Calu3 (cell line): ENCODE measurements at places on chromosomes 12 and 14. TPM values are rescaled to one million over a fixed set of nuclear protein-coding genes. Genes with fewer than 3 reads are reported as not detected.

DNA sequence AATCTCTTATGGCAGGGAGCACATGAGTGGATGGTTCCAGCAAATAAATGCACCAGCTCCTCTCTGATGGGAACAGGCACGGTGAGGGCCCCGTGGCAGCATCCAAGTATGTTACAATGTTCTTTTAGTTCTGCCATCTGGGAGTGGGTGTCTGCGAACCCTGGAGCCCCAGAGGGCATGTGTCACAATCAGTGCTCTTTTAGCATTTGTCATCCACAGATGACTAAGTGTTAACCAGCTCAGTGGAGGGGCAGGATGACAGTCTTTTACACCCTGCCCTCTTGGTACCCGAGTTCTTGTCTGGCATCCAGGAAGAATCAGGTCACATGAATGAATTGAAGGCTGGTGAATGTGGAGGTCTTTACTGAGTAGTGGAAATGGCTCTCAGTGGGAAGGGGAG, 560.4 kb upstream of the FLRT2 start:
- no peaks in the 10 kb centered on the region for H3K4me1 ChIP-seq
- DNase-seq: no peak
- no peaks in the 10 kb centered on the region for H3K36me3 ChIP-seq
- H3K27ac ChIP-seq: no peak overlapping the region
- H3K27me3 ChIP-seq: no peaks in the 10 kb centered on the region
- H3K4me3 ChIP-seq: no peak overlapping the region

DNA sequence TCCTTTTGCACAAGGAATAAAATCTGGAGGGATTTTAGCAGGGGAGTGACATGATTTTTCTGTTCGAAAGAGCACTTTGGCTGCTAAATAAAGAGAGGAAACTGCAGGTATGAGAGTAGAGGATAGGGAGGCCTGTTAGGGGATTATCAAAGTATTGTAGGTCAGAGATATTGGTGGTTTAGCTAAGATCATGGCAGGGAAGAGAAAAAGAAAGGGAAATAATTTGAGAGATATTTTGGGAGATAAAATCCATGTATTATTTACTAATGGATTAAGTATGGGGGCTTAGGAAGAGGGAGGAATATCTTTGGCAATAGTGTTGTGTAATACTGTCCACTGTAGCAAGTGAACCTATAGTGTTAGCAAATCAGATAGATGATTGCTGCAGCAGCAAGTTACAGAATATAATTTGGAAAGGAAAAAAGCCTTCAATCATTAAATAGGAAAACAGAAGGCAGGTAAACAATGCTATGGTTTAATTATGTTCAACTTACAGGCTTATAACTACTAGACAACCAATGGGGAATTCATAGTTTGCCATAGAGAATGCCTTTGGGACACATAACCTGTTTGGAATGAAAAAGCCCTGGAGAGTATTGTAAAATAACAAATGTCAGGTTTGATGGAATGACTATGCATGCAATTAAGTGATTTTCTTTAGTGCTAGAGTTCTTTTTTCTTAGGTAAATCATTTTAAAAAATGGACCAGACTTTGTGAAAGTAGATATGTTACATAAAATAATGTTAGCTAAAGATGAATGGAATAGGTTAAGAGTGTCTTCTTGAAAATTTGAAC, 50.5 kb downstream of the ADIPOR2 start:
- H3K27me3 ChIP-seq: no peaks in the 10 kb centered on the region
- no peak overlapping the region for H3K4me3 ChIP-seq
- peak overlapping the region; percentile 3 for H3K27ac ChIP-seq
- H3K36me3 ChIP-seq: peaks cover 14% of the 10 kb centered on the region
- DNase-seq: no peak

DNA sequence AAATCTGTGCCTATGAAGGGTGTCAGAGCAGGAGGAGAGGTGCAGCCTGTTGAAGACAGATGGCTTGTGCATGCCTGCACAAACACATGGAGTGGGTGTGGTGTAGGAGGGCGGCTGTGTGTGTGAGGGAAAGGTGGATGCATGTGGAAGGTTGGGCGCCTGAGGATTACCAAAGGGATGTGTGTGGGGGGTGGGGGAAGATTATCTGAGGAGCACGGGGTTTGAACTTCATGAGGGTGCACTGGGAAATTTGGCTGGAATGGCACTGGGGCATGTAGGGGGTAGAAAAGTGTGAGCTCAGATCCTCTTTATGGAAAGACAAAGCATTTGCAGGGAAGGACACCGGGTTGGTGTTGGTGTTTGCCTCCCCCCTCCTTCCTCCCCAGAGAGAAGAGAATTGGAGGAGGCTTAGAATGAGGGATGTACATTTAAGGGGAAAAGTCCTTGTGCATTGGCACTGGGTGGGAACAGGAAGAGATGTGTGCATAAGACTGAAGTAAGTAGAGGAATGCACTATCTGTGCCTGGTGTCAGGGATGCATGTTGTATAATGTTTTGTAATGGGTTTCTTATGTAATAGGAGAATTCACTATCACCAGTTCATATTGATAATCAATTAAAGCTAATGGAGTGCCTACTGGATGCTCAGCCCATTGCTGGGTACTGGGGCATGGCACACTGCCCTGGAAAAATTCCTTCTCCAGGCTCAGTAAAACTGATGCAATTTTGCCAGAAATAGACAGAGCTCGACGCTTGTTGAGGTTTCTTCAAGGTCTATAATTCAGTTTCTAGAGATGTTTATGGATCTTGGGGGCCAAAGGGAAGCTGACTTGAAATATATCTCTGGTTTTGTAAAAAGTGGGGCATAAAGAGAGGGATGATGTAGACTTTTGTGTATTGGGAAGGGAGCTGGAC, 3.0 kb downstream of the NTF3 start:
- H3K27me3 ChIP-seq: no peaks in the 10 kb centered on the region
- DNase-seq: no peak
- H3K4me3 ChIP-seq: no peak overlapping the region
- H3K27ac ChIP-seq: no peak overlapping the region

- peaks cover 6% of the 10 kb centered on the region for H3K4me1 ChIP-seq
- H3K27me3 ChIP-seq: peaks cover 37% of the 10 kb centered on the region
- no peak overlapping the region for H3K27ac ChIP-seq
- no peaks in the 10 kb centered on the region for H3K36me3 ChIP-seq
- H3K4me3 ChIP-seq: no peak overlapping the region
- DNase-seq: no peak
Observed at GRCh38 chr12:132236129-132236929, 92.1 kb downstream of the NOC4L start.

DNA sequence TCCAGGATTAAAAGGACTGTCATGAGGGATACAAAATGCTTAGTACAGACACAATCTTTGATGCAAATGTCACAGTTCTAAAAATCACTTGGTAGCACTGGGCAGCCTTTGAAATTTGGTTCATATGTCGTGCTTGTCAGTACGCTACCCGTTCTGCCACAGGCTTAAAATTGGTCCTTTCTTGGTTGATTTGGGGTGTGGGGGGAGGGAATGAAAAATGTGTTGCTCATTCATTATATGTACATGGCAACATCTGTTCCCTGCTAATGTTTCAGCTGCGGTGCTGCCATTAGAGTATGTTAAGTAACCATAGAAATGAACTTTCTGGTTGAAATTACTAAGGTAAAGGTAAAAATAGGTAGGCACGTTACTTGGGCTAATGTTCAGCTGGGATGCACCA, 155.4 kb upstream of the ARHGAP5 start:
- no peaks in the 10 kb centered on the region for H3K36me3 ChIP-seq
- H3K27me3 ChIP-seq: no peaks in the 10 kb centered on the region
- H3K27ac ChIP-seq: no peak overlapping the region
- peaks cover under 1% of the 10 kb centered on the region for H3K4me1 ChIP-seq

DNA sequence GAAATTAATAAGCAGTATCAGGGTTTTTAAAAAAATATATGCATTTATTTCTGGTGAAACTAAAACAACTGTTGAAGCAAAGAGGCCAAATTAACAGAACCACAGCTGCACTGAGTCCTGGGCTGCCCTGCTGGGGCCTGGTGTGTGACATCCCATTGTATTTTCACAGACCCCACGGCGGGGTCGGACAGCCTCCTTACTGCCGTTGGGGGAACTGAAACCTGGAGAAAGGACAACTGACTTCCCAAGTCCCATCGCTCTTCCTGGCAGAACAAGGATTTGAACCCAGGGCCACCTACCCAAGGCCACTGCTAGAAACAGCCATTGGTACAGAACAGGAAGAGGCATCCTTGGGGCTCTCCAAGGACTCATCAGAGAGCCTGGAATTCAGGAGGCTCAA, 114.8 kb upstream of the SFSWAP start:
- no peak for DNase-seq
- no peak overlapping the region for H3K4me3 ChIP-seq
- H3K4me1 ChIP-seq: no peaks in the 10 kb centered on the region
- no peaks in the 10 kb centered on the region for H3K36me3 ChIP-seq

DNA sequence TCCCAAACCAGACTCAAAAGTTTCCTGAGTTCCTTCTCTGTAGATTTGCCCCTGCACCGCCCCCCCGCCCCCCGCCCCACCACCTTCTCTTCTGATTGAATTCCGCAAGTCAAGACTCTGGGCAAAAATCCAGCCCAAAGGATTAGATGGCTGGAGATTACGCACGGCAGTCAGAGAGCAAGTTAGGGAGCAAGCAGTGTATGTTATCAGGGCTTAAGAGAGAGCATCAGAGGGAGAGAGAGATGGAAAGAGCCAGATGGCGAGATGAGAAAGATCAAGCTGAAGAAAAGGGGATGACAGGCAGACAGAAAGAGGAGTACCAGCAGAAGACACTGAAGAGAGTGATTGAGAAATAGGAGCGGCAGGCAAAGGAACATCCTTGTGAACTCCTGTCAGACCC, 13.9 kb upstream of the ANKRD33 start:
- peaks cover 50% of the 10 kb centered on the region for H3K27me3 ChIP-seq
- H3K4me3 ChIP-seq: no peak overlapping the region
- H3K4me1 ChIP-seq: peaks cover 5% of the 10 kb centered on the region
- no peak for DNase-seq

GRCh38 chr14:97028382-97028781, 231.2 kb downstream of the VRK1 start:
- no peak overlapping the region for H3K4me3 ChIP-seq
- H3K4me1 ChIP-seq: no peaks in the 10 kb centered on the region
- no peak overlapping the region for H3K27ac ChIP-seq

- no peaks in the 10 kb centered on the region for H3K36me3 ChIP-seq
- DNase-seq: no peak
- H3K4me3 ChIP-seq: no peak overlapping the region
- no peaks in the 10 kb centered on the region for H3K27me3 ChIP-seq
- no peak overlapping the region for H3K27ac ChIP-seq
Observed at GRCh38 chr12:13124656-13125505, 21.4 kb upstream of the GSG1 start.

- DNase-seq: no peak
- H3K36me3 ChIP-seq: no peaks in the 10 kb centered on the region
- no peaks in the 10 kb centered on the region for H3K4me1 ChIP-seq
- no peak overlapping the region for H3K27ac ChIP-seq
- H3K27me3 ChIP-seq: no peaks in the 10 kb centered on the region
Observed at GRCh38 chr12:58787021-58787760, 133.1 kb downstream of the LRIG3 start.

DNA sequence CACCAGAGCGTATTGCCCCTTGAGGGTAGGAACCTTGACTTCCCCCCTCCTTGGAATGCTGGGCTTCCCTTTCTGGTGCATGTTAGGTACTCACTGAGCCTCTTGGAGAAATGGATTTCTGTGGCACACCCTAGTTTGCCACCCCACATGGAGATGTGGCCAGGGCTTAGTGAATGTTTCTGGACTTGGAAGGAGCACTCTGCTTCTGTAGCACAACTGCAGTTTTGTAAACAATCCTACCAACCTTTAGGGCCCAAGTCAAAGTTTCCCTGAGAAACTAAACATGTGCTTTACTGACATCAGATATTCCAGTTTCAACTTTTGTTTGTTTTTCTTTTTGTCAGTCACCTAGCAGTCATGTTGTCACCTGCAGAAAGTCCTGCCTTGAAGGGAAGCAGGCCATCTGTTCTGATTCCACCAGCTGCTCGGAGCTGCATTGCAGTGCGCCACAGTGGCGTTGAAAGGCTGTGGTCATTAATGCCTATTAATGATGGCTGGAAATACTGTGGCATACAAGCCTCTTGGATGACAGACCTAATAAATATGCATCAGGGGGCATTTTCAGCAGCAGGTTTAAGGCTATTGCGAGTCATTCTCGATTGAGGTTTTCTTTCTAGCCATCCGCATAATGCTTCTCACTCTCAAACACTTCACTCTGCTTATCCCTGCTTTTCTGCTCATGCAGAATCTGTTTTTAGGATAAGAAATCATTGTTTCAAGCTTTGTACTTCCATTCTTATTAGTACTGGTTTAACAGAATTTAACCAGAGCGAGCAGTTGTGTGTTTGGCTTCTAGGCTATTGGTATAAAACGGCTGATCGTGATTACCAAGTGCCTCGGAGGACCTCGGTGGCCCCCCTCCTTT, 7.8 kb downstream of the PELI2 start:
- H3K27ac ChIP-seq: no peak overlapping the region
- no peaks in the 10 kb centered on the region for H3K27me3 ChIP-seq
- no peak overlapping the region for H3K4me3 ChIP-seq
- H3K36me3 ChIP-seq: no peaks in the 10 kb centered on the region
- H3K4me1 ChIP-seq: peaks cover 42% of the 10 kb centered on the region

- peaks cover 8% of the 10 kb centered on the region for H3K4me1 ChIP-seq
- no peak overlapping the region for H3K4me3 ChIP-seq
- no peaks in the 10 kb centered on the region for H3K27me3 ChIP-seq
Observed at GRCh38 chr12:100899301-100899700, 104.7 kb downstream of the ANO4 start.

- no peaks in the 10 kb centered on the region for H3K27me3 ChIP-seq
- peak overlapping the region; percentile 99 for H3K4me3 ChIP-seq
- H3K36me3 ChIP-seq: peaks cover 39% of the 10 kb centered on the region
- peak overlapping the region; percentile 97 for H3K27ac ChIP-seq
- H3K4me1 ChIP-seq: peaks cover 31% of the 10 kb centered on the region
Observed at GRCh38 chr12:76084863-76085519, 506 bp upstream of the NAP1L1 start.

DNA sequence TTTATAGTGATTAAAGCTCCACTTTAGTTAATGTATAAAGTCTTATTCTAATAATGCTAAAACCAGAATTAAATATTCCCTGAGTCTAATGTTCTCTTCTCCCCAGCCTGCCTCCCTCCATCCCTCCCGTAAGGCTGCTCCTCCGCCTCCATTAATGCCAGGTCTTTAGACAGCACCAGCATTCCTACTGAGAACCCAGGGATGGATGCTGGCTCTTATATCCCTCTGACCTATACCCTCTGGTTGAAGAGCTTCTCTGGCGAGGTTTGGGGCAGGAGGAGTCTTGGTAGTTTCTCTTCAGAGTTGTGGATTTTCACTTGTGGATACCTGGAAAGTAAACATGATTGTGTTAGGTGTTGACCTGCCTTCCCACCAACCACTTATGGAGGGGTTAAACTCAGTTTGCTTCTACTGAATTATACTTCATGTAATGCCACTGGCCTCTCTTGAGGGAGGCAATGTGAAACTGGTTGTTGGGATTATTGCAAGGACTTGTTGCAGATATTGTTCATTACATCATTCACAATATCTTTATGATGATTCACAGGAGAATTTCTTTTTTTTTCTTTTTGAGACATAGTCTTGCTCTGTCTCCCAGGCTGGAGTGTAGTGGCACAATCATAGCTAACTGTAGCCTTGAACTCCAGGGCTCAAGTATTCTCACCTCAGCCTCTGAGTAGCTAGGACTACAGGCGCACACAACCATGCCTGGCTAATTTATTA, 11.1 kb upstream of the SMAGP start:
- no peaks in the 10 kb centered on the region for H3K27me3 ChIP-seq
- DNase-seq: no peak
- no peaks in the 10 kb centered on the region for H3K36me3 ChIP-seq

- H3K27me3 ChIP-seq: peaks cover 25% of the 10 kb centered on the region
- H3K4me3 ChIP-seq: no peak overlapping the region
- no peak for DNase-seq
- no peak overlapping the region for H3K27ac ChIP-seq
- no peaks in the 10 kb centered on the region for H3K36me3 ChIP-seq
- no peaks in the 10 kb centered on the region for H3K4me1 ChIP-seq
Observed at GRCh38 chr12:116325336-116325664, 47.8 kb upstream of the MED13L start.

The CRIP1 gene
- 7.1 and 13.2 TPM in 2 replicates for total RNA-seq

The SYNDIG1L gene
- total RNA-seq: not detected in 2 replicates

The CCDC38 gene
- 0.24 TPM in 1 of 2 replicates, not detected in the other for total RNA-seq

The B4GALNT1 gene
- 8.1 and 11.1 TPM in 2 replicates for total RNA-seq
